ENCODE measurements at places on chromosomes 4 and X.

DNA sequence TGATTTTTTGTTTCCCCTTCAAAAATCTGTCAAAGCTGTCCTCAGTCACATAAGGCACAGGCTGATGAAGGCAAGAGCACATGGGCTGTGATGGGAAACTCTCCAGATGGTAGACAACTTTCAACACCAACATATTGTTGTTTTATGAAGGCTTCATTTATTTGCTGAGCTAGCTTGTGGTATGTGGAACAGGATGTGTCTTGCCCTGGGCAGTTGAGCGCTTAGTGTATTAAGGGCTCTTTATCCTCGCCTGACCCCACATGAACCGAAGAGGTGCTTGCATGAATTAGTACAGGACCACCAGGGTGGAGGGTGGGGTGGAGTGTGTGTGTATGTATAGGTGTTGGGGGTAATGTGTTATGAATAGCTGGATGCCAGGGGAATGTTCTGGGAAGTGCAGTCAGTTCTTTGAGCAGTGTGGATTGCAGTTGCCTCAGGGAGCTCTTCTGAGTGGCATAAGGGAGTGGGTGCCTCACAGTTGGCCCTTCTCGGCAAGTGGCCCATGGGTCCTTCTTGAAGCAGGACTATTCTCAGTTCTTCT is 103.1 kb downstream of the PHEX start:
- peak; percentile 30 for DNase-seq

GRCh38 chr4:54687887-54688841 is 30.4 kb downstream of the KIT start:
- no peak for DNase-seq

DNA sequence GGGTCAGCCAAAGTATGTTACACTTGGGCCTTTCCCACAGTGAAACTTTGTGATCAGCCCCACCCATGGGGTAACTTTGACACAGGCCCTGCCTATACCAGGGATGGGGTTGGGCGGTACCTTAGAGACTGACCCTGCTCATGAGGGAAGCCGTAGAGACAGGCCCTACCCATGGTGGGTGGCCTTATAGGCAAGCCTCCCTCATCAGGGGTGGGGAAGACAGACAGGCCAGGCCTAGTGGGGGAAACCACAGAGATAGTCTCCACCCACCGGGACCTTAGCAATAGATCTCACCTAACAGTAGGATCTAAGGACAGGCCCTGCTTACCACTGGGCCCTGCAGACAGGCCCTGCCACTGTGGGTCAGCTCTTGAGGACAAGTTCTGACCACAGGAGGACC is 6.8 kb downstream of the PLP2 start:
- no peak for DNase-seq

DNA sequence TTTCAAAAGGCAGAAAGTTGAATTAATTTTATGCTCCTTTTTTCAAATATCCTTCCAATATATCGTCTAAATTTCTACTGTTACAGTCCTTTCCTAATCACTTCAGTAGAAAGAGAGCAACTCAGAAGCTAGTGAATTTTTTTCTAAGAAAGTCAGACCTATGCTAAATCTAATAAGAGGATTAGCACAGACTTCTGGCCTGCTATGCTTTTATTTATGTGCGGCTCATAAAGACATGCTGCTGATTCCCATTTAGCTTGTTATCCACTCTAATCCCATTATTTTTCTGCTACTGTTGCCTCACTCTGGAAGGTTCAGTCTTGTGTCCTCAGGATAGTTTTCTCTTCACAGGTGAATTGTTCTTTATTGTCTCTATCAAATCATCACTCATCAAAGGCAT is 473.5 kb upstream of the FAM241A start:
- no peak for DNase-seq

DNA sequence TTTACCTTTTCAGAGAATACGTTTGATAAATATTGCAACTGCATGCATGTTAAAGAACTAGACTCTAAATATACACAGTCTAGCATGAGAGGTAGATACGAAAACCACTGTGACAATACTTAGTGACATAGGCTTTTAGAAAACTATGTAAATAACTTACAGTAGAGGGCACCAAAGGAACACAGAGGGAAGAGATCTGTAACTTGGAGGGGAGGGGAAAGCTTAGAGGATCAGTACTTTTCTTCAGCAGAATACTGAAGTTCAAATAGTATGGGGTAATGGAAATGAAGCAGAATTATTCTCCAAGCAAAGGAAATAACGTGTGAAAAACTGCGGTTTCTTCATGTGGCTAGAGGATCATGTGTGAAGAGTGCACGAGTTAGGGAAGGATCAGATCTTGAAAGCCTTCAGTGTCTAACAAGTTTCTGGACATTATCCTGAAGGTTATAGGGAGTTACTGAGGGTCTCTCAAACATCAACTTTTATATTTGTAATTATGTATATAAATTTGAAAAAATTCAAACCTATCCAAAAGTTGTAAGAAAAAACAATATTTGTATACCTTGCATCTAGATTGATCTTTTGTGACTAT is 264.3 kb downstream of the NPFFR2 start:
- peak; percentile 33 for DNase-seq

GRCh38 chrX:8591501-8591900 is 126.9 kb downstream of the VCX3B start:
- DNase-seq, result peak; percentile 0

- no peak for DNase-seq
These were observed 22.7 kb upstream of the RNF212 start for GRCh38 chr4:1136048-1136447.

- peak; percentile 20 for DNase-seq
These were observed 13.1 kb downstream of the TCEAL7 start for GRCh38 chrX:103343105-103343504.

GRCh38 chrX:111652719-111653118 is 28.3 kb upstream of the ALG13 start:
- DNase-seq, result no peak

DNA sequence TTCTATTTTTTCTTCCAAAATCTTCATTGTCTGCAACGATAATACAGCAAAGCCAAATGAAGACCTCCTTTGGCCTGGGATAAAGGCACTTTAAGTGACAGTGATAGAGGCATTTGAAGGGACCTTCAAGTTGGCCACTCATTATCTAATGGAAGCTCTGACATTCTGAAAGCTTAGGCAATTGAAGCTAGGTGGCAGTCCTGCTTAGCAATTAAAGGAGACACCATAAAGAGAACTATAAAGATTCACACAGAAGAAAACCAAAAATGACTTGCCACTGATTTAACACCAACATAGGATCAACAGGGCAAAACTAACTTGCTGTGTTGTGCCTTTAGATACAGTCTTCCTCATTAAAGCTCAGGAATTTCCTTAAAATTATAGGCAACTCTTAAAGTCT is 103.3 kb upstream of the TSPAN7 start:
- DNase-seq, result no peak

DNA sequence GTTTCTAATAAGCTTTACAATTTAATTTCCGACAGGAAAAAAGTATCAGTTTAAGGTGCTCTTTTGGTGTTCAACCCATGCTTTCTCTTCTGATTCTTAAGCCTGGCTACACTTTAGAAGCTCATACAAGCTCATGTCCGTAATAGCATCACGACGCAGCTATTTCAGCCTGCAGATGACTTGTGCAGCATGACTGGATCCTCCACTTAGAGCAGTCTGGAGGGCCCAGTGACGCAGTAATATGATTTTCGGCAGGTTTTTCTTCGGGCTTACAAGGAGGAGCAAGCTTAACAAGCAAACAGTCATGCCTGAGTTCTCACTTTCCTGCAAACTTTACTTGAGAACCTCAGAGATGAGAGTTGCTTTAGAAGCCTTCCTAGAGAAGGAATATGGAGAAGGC is 85.3 kb upstream of the MAML3 start:
- no peak for DNase-seq

DNA sequence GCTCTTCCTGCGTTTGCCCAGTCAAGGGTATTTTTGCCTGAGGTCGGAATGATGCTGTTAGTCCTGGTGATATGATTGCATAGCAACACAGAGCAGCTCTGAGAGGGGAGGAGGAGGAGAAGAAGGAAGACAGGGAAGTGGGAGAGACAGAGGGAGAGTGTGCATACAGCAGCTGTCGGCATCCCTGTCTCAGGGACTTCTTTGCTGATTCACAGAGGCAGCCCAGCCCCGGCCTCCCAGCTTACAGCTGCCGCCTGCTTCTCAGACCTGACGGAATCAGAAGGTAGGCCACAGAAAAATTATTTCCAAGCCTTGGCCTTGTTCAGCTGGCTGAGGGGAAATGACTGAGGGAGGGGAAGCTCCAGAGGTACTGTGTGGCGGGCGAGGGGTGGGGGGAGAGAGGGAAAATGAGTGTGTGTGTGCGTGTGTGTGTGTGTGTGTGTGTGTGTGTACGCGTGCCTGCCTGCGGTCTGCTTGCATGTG is 319 bp downstream of the DRP2 start:
- no peak for DNase-seq

GRCh38 chr4:117134386-117134785 is 49.0 kb upstream of the TRAM1L1 start:
- DNase-seq, result peak; percentile 25

Measured in skin of body (tissue), 3 donors.